ENCODE measurements at places on chromosomes 6 and 20.
A peak's percentile ranks its signal among the peaks of the same experiment; 100 is the strongest.

GRCh38 chr20:62277253-62277652 is 25.5 kb upstream of the ADRM1 start:
- DNase-seq, result no peak

DNA sequence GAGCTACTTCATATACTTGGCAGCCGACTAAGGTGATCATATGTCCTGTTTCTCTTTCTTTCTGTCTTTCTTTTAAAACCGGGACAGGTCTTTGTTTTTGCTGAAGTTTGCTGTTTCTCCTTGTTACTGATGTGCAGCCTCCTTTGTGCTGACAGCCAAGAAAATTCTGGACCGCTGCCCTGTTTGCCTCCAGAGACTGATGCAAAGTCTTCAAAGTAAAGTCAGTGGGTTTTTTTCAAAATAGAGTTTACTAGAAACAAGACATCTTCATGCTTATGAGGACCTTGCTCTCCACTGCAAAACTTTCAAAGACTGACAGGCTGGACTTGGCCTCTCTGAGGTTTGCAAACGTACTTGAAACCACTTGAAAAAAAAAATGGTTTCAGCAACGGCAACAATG is 510.5 kb upstream of the MAP3K7 start:
- no peak for DNase-seq

- DNase-seq, result no peak
Measured at GRCh38 chr20:63008541-63009044, 1.8 kb upstream of the BHLHE23 start.

DNA sequence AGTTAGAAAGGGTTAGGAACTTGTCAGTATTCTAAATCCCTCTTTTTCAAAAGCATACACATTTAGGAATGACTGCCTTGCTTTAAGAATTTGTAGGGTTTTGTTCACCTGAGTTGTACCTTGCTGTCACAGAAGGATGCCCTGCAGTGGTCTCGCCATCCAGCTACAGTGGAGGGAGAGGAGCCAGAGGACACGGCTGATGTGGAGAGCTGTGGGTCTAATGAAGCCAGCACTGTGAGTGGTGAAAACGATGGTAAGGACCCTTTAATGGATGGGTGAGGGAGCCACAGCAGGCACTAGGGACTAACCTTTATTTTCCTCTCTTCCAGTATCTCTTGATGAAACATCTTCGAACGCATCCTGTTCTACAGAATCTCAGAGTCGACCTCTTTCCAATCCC is 69.9 kb downstream of the ASXL1 start:
- DNase-seq, result no peak

GRCh38 chr6:170268216-170269129 is 22.4 kb downstream of the DLL1 start:
- DNase-seq, result no peak

GRCh38 chr6:157145656-157146285 is 177.5 kb downstream of the TMEM242 start:
- DNase-seq, result no peak

- DNase-seq, result no peak
Measured at GRCh38 chr20:45835329-45835765, 1.7 kb downstream of the SNX21 start.

- peak; percentile 19 for DNase-seq
Measured at GRCh38 chr6:110201151-110201884, 21.1 kb downstream of the CDC40 start.

DNA sequence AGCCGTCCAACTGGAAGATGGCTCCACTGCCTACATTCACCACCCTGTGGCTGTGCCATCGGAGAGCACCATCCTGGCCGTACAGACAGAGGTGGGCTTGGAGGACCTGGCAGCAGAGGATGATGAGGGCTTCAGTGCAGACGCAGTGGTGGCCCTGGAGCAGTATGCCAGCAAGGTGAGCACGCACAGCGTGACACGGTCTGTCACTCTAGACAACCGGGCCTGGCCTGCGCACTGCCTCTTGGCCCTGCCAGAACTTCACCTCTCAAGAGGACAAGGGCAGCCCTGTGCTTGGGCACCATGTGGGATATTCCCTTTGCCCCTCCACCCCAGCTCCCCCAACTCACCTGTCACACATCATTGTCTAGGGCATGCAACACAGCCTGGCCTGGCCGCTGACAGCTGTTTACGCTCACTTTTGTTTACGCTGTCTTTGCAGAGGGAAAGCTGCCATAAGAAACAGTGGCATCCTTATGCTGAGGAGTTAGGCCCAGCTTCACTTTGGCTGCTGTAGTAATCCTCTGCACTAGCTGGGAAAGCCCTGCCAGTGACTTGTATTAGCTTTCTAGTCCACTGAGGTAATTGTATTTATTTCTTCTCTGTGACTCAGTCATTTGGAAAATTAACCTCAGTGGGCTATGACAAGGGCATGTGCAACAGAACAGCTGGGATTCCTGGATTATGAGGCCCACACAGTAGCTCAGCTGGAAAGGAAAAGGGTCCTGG is 9.8 kb upstream of the DEF6 start:
- DNase-seq, result no peak

Data from retina (tissue), 1 donor.